Activated CD4-positive, alpha-beta T cell treated with anti-CD3 and anti-CD28 coated beads, Interleukin-2, amount 10 ng/mL, durations not matched to agents 24 days and 14 days (primary cell): ENCODE measurements at places on chromosomes 5 and 9. TPM values are rescaled to one million over a fixed set of nuclear protein-coding genes. Genes with fewer than 3 reads are reported as not detected.

IFNA21 gene
- not detected in 2 replicates for total RNA-seq

TAF11L10 gene
- not detected in 2 replicates for total RNA-seq

COL23A1 gene
- 0.07 and 0.09 TPM in 2 replicates for total RNA-seq

TRMO gene
- total RNA-seq: 9.8 and 13.0 TPM in 2 replicates

ADAMTS2 gene
- not detected in 2 replicates for total RNA-seq

FOXI1 gene
- total RNA-seq: 0.09 TPM in 1 of 2 replicates, not detected in the other

NUDT2 gene
- 30.4 and 31.9 TPM in 2 replicates for total RNA-seq

MELK gene
- 54.2 and 57.0 TPM in 2 replicates for total RNA-seq

TMEM232 gene
- total RNA-seq: 1.6 TPM in 2 replicates

SLC6A3 gene
- total RNA-seq: not detected in 2 replicates

MEGF10 gene
- not detected in 2 replicates for total RNA-seq

DNA sequence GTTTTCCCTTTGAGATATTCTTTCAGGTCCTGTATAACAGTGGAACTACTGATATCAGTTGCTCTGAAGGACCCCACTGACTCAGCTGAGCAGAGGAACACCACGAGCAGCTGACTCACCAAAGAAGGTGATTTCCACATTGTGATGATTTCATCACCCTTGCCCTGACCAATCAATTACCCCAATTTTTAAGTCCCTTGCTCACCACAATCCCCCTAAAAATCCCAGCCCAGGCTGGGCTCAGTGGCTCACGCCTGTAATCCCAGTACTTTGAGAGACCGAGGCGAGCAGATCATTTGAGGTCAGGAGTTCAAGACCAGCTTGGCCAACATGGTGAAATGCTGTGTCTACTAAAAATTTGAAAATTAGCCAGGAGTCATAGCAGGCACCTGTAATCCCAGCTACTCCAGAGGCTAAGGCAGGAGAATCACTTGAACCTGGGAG, 125.3 kb upstream of the ABCA1 start:
- H3K27ac ChIP-seq: peak overlapping the region; percentile 23
- H3K4me1 ChIP-seq: peaks cover 16% of the 10 kb centered on the region
- no peaks in the 10 kb centered on the region for H3K27me3 ChIP-seq

- H3K4me1 ChIP-seq: peaks cover 3% of the 10 kb centered on the region
- DNase-seq: peak; percentile 71
- no peak overlapping the region for H3K4me3 ChIP-seq
- H3K36me3 ChIP-seq: no peaks in the 10 kb centered on the region
These were observed 66.9 kb upstream of the GLIS3 start for GRCh38 chr9:4366591-4367330.

GRCh38 chr5:181164076-181164952, 16.9 kb downstream of the OR2V2 start:
- peak overlapping the region; percentile 69 for H3K4me3 ChIP-seq
- peaks cover 34% of the 10 kb centered on the region for H3K27me3 ChIP-seq
- no peaks in the 10 kb centered on the region for H3K36me3 ChIP-seq

GRCh38 chr5:55437859-55438206, 96.9 kb downstream of the PLPP1 start:
- peaks cover 31% of the 10 kb centered on the region for H3K4me1 ChIP-seq
- H3K27ac ChIP-seq: peak overlapping the region; percentile 41
- H3K36me3 ChIP-seq: peaks cover 65% of the 10 kb centered on the region
- no peak for DNase-seq

GRCh38 chr9:110911659-110912418, 126.4 kb downstream of the LPAR1 start:
- H3K27me3 ChIP-seq: no peaks in the 10 kb centered on the region
- H3K4me3 ChIP-seq: no peak overlapping the region
- H3K4me1 ChIP-seq: no peaks in the 10 kb centered on the region
- DNase-seq: no peak
- H3K27ac ChIP-seq: no peak overlapping the region
- H3K36me3 ChIP-seq: no peaks in the 10 kb centered on the region

- H3K36me3 ChIP-seq: peaks cover 24% of the 10 kb centered on the region
- peaks cover 50% of the 10 kb centered on the region for H3K4me1 ChIP-seq
- H3K27ac ChIP-seq: peak overlapping the region; percentile 63
- H3K4me3 ChIP-seq: peak overlapping the region; percentile 91
- H3K27me3 ChIP-seq: peaks cover 3% of the 10 kb centered on the region
These were observed 1.4 kb downstream of the TSPAN17 start for GRCh38 chr5:176648474-176649194.

DNA sequence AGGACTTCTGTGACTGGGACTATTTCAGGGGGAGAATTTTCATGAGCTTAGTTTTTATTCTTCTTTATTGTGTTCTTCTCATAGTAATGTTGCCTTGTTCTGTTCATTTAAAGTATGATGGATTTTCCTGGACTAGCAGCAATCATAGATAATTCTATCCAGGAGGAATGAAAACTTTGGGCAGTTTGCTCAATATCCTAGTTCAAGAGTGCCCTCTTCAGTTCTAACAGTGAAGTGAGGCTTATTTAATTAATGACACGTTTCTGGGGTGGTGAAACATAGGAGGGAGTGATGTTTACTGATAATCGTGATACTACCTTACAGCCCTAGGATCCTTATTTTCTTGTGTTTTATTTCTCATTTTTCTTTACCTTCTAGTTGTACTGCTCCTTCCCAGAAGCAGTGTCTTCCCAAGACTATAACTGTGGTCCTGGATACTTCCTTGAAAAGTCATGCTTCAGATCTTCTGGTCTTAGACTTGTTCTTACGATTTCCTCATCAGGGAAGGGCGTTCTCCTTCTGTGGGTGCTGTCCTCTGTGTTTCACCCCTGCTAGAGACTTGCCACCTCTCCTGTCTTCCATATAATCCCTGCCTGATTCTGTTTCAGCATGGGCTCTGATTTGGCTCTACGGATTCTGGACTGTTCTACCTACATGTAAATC, 57.4 kb downstream of the CFAP95 start:
- H3K36me3 ChIP-seq: no peaks in the 10 kb centered on the region
- no peak for DNase-seq
- no peak overlapping the region for H3K27ac ChIP-seq
- H3K27me3 ChIP-seq: peaks cover 18% of the 10 kb centered on the region

GRCh38 chr9:116219686-116220085, 66.1 kb downstream of the PAPPA start:
- no peaks in the 10 kb centered on the region for H3K27me3 ChIP-seq
- no peaks in the 10 kb centered on the region for H3K36me3 ChIP-seq
- no peaks in the 10 kb centered on the region for H3K4me1 ChIP-seq

GRCh38 chr5:71977311-71977710, 130.0 kb upstream of the MAP1B start:
- H3K27me3 ChIP-seq: peaks cover 5% of the 10 kb centered on the region
- no peaks in the 10 kb centered on the region for H3K4me1 ChIP-seq
- DNase-seq: no peak
- no peak overlapping the region for H3K27ac ChIP-seq

GRCh38 chr9:127749090-127749787, 14.1 kb upstream of the TOR2A start:
- no peaks in the 10 kb centered on the region for H3K27me3 ChIP-seq
- no peak for DNase-seq
- no peak overlapping the region for H3K27ac ChIP-seq
- no peak overlapping the region for H3K4me3 ChIP-seq
- H3K36me3 ChIP-seq: peaks cover 49% of the 10 kb centered on the region
